ENCODE measurements at places on chromosomes 2 and 18.

- DNase-seq: no peak
Measured at GRCh38 chr2:60408207-60408606, 145.2 kb downstream of the BCL11A start.

- DNase-seq: no peak
Measured at GRCh38 chr18:5393779-5394178, 98.3 kb upstream of the ZBTB14 start.

DNA sequence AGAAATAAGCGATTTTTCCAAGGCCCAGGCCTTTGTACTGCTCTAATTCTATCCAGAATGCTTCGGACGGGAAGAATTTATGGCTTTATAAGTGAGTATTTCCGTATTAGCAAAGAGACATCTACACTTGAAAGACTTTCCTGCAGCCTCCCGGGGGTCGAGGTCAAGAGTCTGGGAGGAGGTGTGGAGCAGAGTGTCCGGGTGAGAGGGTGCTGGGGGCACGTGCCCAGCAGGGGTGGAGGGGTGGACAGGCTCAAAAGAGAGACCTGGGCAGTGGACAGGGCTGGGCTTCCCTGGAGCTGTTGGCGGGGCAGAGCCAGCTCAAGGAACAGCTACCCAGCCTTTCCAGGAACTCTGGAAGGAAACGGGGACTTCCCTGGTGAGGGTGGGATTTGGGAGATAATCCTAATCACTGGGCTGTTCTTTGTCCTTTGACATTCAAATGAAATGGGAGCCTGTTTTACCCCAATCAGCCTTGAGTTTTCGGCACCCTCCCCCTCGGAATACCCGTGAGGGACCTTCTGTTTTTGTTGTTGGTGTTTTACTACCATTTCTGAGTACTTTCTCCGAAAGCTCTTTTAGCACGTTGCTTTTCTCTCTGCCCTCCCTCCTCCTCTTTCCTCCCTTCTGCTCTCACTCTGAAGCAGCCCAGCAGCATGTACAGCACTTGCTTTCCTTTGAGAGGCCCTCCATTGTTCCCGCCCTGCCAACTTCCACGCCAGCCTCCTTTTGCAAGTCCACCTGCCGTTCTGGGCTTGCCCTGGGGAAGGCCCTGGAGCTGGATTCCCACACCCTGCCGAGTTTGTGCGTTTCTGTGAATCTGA, 164.7 kb downstream of the AGAP1 start:
- no peak for DNase-seq

- no peak for DNase-seq
Measured at GRCh38 chr2:28270456-28271152, 122.1 kb upstream of the FOSL2 start.

GRCh38 chr2:232486558-232487384, 863 bp downstream of the ECEL1 start:
- no peak for DNase-seq

DNA sequence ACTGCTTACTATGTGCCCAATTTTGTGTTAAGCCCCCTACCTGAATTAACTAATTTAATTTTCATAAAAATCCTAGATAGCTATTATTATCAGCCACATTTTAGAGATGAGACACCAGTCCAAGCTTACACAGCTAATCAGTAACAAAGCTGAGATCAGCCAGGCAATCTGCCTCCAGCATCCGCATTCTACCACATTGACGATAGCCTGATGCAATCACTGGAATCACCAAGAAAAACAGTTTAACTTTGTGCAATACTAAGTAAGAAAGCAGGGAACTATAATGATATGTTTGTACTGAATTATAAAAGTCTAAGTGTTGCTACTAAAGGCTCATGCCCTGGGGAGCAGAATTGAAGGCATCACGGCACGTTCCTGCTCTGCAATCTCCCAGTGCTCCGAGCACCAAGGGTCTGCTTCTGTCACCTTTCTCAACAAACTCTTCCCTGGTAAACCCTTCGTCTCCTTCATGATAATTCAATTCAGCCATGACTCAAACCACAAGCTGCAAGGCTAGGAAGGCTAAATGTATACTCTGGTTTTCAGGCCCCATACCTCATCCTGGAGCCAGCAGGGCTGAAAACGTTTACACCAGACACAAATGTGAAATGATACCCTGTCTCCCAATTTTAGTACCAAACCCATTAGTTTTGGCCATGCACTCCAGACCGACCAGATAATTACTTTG, 19.4 kb downstream of the KANSL3 start:
- no peak for DNase-seq

- DNase-seq: no peak
Measured at GRCh38 chr18:2304378-2305175, 266.7 kb downstream of the METTL4 start.
